Gastrocnemius medialis (tissue), 4 donors: ENCODE measurements at places on chromosomes 2 and 18. TPM values are rescaled to one million over a fixed set of nuclear protein-coding genes. Genes with fewer than 3 reads are reported as not detected.
A peak's percentile ranks its signal among the peaks of the same experiment; 100 is the strongest.

- H3K27ac ChIP-seq = no peak overlapping the region
- no peak for DNase-seq
- no peaks in the 10 kb centered on the region for H3K4me1 ChIP-seq
- H3K4me3 ChIP-seq = no peak overlapping the region
- H3K36me3 ChIP-seq = no peaks in the 10 kb centered on the region
Measured at GRCh38 chr18:6553234-6553900, 138.7 kb upstream of the L3MBTL4 start.

GRCh38 chr2:203670939-203671338, 35.5 kb upstream of the CD28 start:
- H3K4me3 ChIP-seq = no peak overlapping the region
- no peak overlapping the region for H3K27ac ChIP-seq
- H3K27me3 ChIP-seq = no peaks in the 10 kb centered on the region

DNA sequence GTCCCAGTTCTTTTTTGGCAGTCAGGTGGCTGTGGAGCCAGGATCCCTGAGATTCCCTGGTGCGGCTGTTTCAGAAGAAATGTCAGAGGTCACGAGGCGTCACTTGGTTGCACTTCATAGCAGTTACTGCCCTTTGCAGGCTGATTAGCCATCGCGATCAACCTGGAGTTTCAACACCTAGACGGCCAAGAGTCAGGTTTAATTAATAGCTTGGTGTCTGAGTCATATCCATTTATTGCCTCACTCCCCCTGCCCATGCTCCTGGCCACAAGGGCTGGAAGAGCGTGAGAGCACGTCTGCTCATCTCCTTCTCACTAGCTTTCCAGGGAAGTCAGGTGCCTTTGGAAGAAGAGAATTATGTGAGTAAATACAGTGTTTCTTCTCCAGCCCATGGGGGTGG, 552.3 kb downstream of the TSN start:
- H3K27me3 ChIP-seq = no peaks in the 10 kb centered on the region
- no peak overlapping the region for H3K4me3 ChIP-seq
- H3K27ac ChIP-seq = no peak overlapping the region
- H3K36me3 ChIP-seq = no peaks in the 10 kb centered on the region
- DNase-seq = no peak

Gene CHRNA1
- 278 TPM for total RNA-seq

- no peaks in the 10 kb centered on the region for H3K27me3 ChIP-seq
- H3K27ac ChIP-seq = no peak overlapping the region
- H3K4me1 ChIP-seq = no peaks in the 10 kb centered on the region
- DNase-seq = no peak
Measured at GRCh38 chr2:137775529-137775928, 188.7 kb upstream of the HNMT start.

- no peaks in the 10 kb centered on the region for H3K4me1 ChIP-seq
- no peaks in the 10 kb centered on the region for H3K27me3 ChIP-seq
- H3K4me3 ChIP-seq = no peak overlapping the region
Measured at GRCh38 chr2:211328126-211328525, 771.7 kb downstream of the CPS1 start.

- H3K27ac ChIP-seq = peak overlapping the region; percentile 84
- no peaks in the 10 kb centered on the region for H3K36me3 ChIP-seq
- peaks cover 22% of the 10 kb centered on the region for H3K4me1 ChIP-seq
- peak; percentile 53 for DNase-seq
- H3K4me3 ChIP-seq = peak overlapping the region; percentile 83
Measured at GRCh38 chr18:32469190-32469651, 1.5 kb downstream of the GAREM1 start.

- no peaks in the 10 kb centered on the region for H3K36me3 ChIP-seq
- DNase-seq = no peak
- H3K27ac ChIP-seq = no peak overlapping the region
- no peak overlapping the region for H3K4me3 ChIP-seq
- H3K27me3 ChIP-seq = no peaks in the 10 kb centered on the region
Measured at GRCh38 chr2:187078297-187078696, 229.3 kb upstream of the ZSWIM2 start.

Gene CCDC138
- 2.8 TPM for total RNA-seq

GRCh38 chr18:46291149-46291548, 187.0 kb downstream of the HAUS1 start:
- H3K36me3 ChIP-seq = no peaks in the 10 kb centered on the region
- no peak for DNase-seq

DNA sequence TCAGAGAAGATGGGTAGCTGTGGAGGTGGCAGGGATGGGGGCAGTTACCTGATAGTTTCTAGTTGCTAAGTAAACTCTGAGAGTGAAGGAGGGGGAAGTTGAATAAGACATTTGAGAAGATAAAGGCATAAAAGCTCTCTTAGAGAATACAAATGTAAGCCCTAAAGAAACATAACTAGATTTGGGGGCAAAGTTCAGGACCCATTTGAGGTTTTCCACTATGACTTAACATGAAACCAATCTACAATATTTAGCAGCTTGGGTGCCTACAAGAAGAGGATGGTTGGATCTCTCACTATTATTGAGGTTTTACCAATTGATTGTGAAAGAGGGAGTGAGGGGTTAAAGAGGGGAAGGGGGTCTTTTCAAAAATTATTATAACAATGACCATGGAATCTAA, 34.4 kb upstream of the LYPD6 start:
- no peaks in the 10 kb centered on the region for H3K4me1 ChIP-seq
- DNase-seq = no peak
- H3K36me3 ChIP-seq = no peaks in the 10 kb centered on the region
- H3K4me3 ChIP-seq = no peak overlapping the region
- H3K27me3 ChIP-seq = no peaks in the 10 kb centered on the region

Gene SPAG16
- total RNA-seq = 8.8 TPM

DNA sequence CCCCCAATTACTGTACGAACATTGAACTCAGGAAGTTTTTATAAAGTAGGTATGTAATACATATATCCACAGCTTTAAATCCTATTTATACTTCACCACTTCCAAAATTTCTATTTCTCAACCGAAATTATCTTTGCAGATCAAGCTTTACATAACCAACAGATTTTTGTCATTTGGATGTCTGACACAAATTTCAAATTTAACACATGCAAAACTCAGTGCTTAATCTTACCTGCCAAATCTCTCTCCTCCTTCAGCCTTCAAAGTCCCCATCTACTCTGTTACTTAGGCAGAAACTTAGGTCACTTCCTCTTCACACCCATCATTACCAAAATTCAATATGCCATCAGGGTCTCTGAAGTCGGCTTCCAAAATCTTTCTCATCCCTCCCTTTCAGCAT, 990.1 kb upstream of the NRXN1 start:
- no peaks in the 10 kb centered on the region for H3K4me1 ChIP-seq
- no peaks in the 10 kb centered on the region for H3K36me3 ChIP-seq
- no peak for DNase-seq
- H3K27me3 ChIP-seq = no peaks in the 10 kb centered on the region
- H3K27ac ChIP-seq = no peak overlapping the region

GRCh38 chr2:25044011-25044410, 2.1 kb downstream of the EFR3B start:
- H3K36me3 ChIP-seq = no peaks in the 10 kb centered on the region
- peaks cover 18% of the 10 kb centered on the region for H3K4me1 ChIP-seq
- H3K4me3 ChIP-seq = no peak overlapping the region
- DNase-seq = no peak

Gene UGT1A4
- not detected for total RNA-seq

DNA sequence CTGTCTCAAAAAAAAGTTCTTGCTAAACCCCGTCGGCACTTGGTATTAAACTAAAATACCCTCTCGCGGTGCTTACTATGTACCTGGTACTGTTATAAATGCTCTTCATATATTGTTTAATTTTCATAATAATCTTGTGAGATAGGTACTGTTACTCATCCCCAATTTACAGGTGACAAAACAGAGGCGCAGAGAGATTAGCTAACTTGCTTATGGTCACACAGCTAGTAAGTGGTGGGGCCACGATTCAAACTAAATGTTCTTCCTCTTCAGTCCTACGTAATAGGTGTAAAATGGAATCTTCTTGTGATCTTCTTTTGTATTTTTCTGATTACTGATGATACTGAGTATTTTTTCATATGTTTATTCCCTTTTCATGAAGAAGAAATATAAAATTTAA, 51.3 kb downstream of the TET3 start:
- H3K36me3 ChIP-seq = no peaks in the 10 kb centered on the region
- no peaks in the 10 kb centered on the region for H3K27me3 ChIP-seq
- no peak overlapping the region for H3K4me3 ChIP-seq
- H3K4me1 ChIP-seq = peaks cover 13% of the 10 kb centered on the region

- H3K4me3 ChIP-seq = no peak overlapping the region
- H3K36me3 ChIP-seq = no peaks in the 10 kb centered on the region
- H3K27ac ChIP-seq = no peak overlapping the region
Measured at GRCh38 chr2:65395621-65396347, 36.6 kb downstream of the SPRED2 start.

GRCh38 chr2:147026664-147027295, 818.0 kb upstream of the ACVR2A start:
- no peak overlapping the region for H3K27ac ChIP-seq
- H3K36me3 ChIP-seq = no peaks in the 10 kb centered on the region
- no peak for DNase-seq
- H3K27me3 ChIP-seq = no peaks in the 10 kb centered on the region
- H3K4me1 ChIP-seq = no peaks in the 10 kb centered on the region

Gene SPP2
- not detected for total RNA-seq

- H3K4me3 ChIP-seq = no peak overlapping the region
- H3K27me3 ChIP-seq = no peaks in the 10 kb centered on the region
- H3K36me3 ChIP-seq = no peaks in the 10 kb centered on the region
- H3K4me1 ChIP-seq = peaks cover 12% of the 10 kb centered on the region
- peak overlapping the region; percentile 45 for H3K27ac ChIP-seq
Measured at GRCh38 chr18:25005541-25006403, 346.2 kb downstream of the ZNF521 start.

Gene GNAL
- total RNA-seq = 13.1 TPM

DNA sequence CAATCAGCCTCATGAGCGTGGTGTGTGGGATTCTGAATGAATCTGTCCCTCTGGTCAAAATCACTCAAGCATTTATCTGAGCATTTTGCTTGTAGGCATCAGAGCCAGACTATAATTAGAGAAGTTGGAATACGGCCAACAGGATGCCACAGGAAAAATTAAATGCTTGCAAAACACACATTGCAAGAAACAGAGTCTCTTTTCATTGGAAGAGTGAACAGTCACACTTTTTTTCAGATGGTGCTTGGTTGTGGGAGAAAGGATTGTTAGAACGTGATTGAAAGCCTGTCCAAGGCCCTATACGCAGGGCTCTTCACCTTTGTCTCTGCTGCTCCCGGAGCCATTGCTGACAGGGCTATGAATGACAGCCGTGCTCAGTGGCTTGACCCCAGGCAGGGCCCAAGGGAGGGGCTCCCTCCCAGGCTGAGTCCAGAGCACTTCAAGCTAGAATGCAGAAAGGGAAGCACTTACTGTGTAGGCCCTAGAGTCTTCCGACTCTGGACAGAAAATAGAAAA, 59.8 kb downstream of the SNTG2 start:
- no peaks in the 10 kb centered on the region for H3K27me3 ChIP-seq
- H3K36me3 ChIP-seq = no peaks in the 10 kb centered on the region
- DNase-seq = no peak
- H3K27ac ChIP-seq = no peak overlapping the region
- no peak overlapping the region for H3K4me3 ChIP-seq

DNA sequence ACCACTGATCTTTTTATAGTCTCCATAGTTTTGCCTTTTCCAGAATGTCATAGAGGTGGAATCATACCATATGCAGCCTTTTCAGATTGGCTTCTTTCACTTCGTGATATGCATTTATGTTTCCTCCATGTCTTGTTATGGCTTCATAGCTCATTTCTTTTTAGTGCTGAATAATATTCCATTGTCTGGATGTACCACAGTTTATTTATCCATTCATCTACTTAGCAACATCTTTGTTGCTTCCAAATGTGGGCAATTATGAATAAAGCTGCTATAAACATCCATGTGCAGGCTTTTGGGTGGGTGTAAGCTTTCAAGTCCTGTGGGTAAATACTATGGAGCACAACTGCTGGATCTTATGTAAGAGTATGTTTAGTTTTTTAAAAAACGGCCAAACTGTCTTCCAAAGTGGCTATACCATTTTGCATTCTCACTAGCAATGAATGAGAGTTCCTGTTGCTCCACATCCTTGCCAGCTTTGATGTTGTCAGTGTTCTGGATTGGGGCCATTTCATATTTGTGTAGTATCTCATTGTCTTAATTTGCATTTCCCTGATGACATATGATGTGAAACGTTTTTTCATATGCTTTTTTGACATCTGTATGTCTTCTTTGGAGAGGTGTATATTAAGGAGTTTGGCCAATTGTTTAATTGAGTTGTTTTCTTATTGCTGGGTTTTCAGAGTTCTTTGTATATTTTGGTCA, 20.6 kb downstream of the STPG4 start:
- H3K4me3 ChIP-seq = no peak overlapping the region
- H3K4me1 ChIP-seq = peaks cover 4% of the 10 kb centered on the region
- H3K27me3 ChIP-seq = no peaks in the 10 kb centered on the region
- no peak overlapping the region for H3K27ac ChIP-seq

GRCh38 chr2:47255794-47256193, 100.7 kb upstream of the STPG4 start:
- no peaks in the 10 kb centered on the region for H3K27me3 ChIP-seq
- no peak overlapping the region for H3K27ac ChIP-seq
- no peaks in the 10 kb centered on the region for H3K36me3 ChIP-seq
- DNase-seq = no peak

Gene GMPPA
- total RNA-seq = 25.6 TPM

Gene GPBAR1
- not detected for total RNA-seq

DNA sequence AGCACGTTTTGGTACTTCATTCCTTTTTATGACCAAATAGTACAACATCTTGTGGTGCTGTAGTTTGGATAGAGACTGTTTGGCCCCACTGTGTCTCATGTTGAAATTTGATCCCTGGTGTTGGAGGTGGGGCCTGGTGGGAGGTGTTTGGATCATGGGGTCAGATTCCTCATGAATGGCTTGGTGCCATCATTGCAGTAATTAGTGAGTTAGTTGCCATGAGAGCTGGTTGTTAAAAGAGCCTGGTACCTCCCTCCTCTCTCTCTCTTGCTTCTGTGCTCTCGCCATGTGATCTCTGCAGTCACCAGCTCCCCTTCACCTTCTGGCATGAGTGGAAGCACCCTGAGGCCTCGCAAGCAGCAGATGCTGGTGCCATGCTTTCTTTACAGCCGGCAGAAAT, 50.9 kb downstream of the NCAPH start:
- H3K36me3 ChIP-seq = no peaks in the 10 kb centered on the region
- no peaks in the 10 kb centered on the region for H3K27me3 ChIP-seq
- no peak for DNase-seq

DNA sequence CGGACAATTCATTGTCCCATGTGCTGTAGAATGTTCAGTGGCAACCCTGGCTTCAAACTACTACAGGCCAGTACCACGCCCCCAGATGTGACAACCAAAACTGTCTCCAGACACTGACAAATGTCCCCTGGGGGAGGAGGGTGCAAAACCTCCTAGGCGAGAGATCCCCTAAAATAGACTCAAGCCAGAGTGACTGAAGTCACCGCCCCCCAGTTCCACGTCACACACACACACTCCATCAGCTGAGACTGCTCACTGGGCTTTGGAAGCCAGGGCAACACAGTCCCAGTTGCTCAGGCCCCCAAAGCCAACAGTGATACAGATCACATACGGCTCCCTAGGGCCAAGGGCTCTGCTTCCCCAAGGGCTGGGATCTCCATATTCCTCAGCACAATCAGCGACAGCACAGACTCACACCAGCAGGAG, 19.1 kb downstream of the HDAC4 start:
- no peak for DNase-seq
- H3K4me1 ChIP-seq = no peaks in the 10 kb centered on the region
- no peak overlapping the region for H3K4me3 ChIP-seq
- H3K27me3 ChIP-seq = no peaks in the 10 kb centered on the region

Gene GRHL1
- total RNA-seq = 0.29 TPM

- no peak overlapping the region for H3K4me3 ChIP-seq
- no peaks in the 10 kb centered on the region for H3K27me3 ChIP-seq
- no peak overlapping the region for H3K27ac ChIP-seq
- DNase-seq = no peak
- no peaks in the 10 kb centered on the region for H3K36me3 ChIP-seq
Measured at GRCh38 chr2:117770730-117771129, 43.8 kb upstream of the DDX18 start.

Gene OTOS
- not detected for total RNA-seq
